ENCODE measurements at places on chromosomes 12 and 14. TPM values are rescaled to one million over a fixed set of nuclear protein-coding genes. Genes with fewer than 3 reads are reported as not detected.

C12orf50 gene
- 0.18 TPM for total RNA-seq

LLPH gene
- 24.9 TPM for total RNA-seq

SCN8A gene
- total RNA-seq: 0.66 TPM

OR5AU1 gene
- not detected for total RNA-seq

- no peak overlapping the region for H3K4me3 ChIP-seq
- H3K27ac ChIP-seq: no peak overlapping the region
- H3K27me3 ChIP-seq: no peaks in the 10 kb centered on the region
- H3K4me1 ChIP-seq: no peaks in the 10 kb centered on the region
- no peaks in the 10 kb centered on the region for H3K36me3 ChIP-seq
- DNase-seq: no peak
These were observed 392.5 kb downstream of the DPF3 start for GRCh38 chr14:72501439-72501838.

- H3K27me3 ChIP-seq: no peaks in the 10 kb centered on the region
- no peak for DNase-seq
- H3K4me3 ChIP-seq: no peak overlapping the region
- no peak overlapping the region for H3K27ac ChIP-seq
- no peaks in the 10 kb centered on the region for H3K36me3 ChIP-seq
- peaks cover 17% of the 10 kb centered on the region for H3K4me1 ChIP-seq
These were observed 106.7 kb downstream of the CRADD start for GRCh38 chr12:93783832-93784231.

GRCh38 chr12:105659355-105660075 is 329.0 kb downstream of the C12orf75 start:
- H3K36me3 ChIP-seq: no peaks in the 10 kb centered on the region
- H3K27ac ChIP-seq: no peak overlapping the region
- no peaks in the 10 kb centered on the region for H3K4me1 ChIP-seq
- peaks cover 2% of the 10 kb centered on the region for H3K27me3 ChIP-seq

DNA sequence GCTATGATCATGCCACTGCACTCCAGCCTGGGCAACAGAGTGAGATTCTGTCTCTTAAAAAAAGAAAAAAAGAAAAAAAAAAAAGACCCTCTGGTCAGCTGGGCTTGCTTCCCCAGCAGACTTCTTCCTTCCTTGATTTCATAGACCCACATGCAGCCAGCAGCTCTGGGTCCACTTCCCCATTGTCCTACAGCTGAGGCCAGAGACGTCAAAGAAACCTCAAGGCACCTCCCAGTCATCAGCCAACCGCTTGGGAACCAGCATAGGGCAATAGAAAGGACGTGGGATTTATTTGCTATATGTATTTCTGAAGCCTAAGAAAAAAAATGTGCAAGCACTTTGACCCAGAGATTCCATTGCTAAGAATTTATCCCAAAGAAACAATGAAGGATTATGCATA is 35.4 kb upstream of the SPPL3 start:
- no peak overlapping the region for H3K27ac ChIP-seq
- no peak overlapping the region for H3K4me3 ChIP-seq
- no peaks in the 10 kb centered on the region for H3K27me3 ChIP-seq
- DNase-seq: no peak

DNA sequence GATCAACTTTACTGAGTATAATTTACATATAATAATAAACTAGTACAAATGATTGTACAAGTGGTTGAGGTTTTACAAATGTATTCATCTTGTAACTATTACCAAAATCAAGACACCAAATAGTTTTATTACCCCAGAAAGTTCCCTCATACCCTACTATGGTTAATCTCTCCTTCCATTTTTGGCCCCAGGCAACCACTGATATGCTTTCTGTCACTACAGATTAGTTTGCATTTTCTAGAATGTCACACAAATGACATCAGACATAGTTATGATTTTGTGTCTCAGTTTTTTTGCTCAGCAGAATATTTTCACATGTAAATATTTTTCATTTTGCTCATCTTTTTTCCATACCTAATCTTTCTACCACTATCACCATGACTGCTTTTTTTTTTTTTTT is 49.1 kb downstream of the TMX1 start:
- H3K4me3 ChIP-seq: no peak overlapping the region
- no peak for DNase-seq
- no peak overlapping the region for H3K27ac ChIP-seq

DNA sequence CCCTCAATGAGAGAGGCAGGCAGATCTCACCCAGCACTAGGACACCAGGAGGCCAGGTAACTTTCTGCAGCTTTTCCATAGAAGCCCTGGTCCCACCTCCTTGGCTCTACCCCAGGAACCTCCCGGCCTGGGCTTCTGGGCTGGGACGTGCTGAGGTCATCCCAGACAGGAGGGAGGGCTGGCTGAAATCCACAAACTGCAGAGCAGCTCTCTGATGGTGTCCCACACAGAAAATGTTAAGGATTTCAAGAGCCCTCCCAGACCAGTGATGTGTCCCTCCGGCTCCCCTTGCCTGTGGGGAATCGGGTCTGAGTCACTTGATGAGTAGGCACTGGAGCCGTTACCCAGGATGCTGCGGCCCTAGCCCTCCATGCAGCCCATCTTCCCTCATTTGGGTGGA is 124.1 kb downstream of the ESRRB start:
- DNase-seq: no peak
- H3K27me3 ChIP-seq: no peaks in the 10 kb centered on the region
- H3K36me3 ChIP-seq: no peaks in the 10 kb centered on the region

- H3K27me3 ChIP-seq: no peaks in the 10 kb centered on the region
- no peaks in the 10 kb centered on the region for H3K4me1 ChIP-seq
- no peak overlapping the region for H3K27ac ChIP-seq
- no peak overlapping the region for H3K4me3 ChIP-seq
- H3K36me3 ChIP-seq: no peaks in the 10 kb centered on the region
- no peak for DNase-seq
These were observed 273.6 kb upstream of the MDGA2 start for GRCh38 chr14:47949006-47949405.

- no peaks in the 10 kb centered on the region for H3K36me3 ChIP-seq
- H3K4me1 ChIP-seq: no peaks in the 10 kb centered on the region
- H3K4me3 ChIP-seq: no peak overlapping the region
These were observed 178.4 kb downstream of the KCNA5 start for GRCh38 chr12:5222011-5222461.

GRCh38 chr12:97575403-97576193 is 113.0 kb downstream of the RMST start:
- H3K4me3 ChIP-seq: no peak overlapping the region
- no peaks in the 10 kb centered on the region for H3K4me1 ChIP-seq
- no peak for DNase-seq
- no peaks in the 10 kb centered on the region for H3K27me3 ChIP-seq
- H3K36me3 ChIP-seq: no peaks in the 10 kb centered on the region
- no peak overlapping the region for H3K27ac ChIP-seq

DNA sequence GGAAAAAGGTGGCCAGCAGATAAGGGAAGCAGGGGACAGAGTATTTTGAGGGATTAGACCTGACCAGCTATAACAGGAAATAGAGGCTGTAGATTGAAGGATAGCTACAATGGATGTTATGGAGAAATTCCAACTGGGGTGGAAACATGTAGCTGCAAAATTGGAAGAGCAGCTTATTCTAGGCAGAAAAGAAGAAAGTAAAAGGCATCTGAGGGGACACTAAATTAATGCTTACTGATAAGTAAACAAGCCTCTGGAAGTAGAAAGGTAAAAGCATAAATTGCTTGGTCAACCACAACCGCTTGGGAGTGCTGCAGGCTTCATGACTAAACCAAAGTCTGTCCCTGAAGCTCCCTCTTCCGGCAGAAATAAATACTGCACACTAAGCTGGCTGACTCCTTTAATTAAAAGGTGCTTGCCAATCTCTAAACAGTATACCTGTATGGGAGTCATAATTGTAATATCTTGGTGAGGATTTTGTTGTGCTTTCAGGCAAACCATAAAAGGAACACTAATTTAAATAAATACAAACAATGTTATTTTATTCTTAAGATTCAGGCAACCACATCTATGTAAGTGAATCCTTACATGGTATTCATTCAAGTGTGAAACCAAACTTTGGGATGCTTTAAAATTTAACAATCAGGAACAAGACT is 7.7 kb downstream of the UBC start:
- H3K4me3 ChIP-seq: no peak overlapping the region
- peaks cover 7% of the 10 kb centered on the region for H3K4me1 ChIP-seq
- H3K36me3 ChIP-seq: peaks cover 15% of the 10 kb centered on the region

GRCh38 chr12:25524366-25524765 is 28.7 kb downstream of the LMNTD1 start:
- no peak overlapping the region for H3K27ac ChIP-seq
- H3K36me3 ChIP-seq: no peaks in the 10 kb centered on the region
- no peaks in the 10 kb centered on the region for H3K27me3 ChIP-seq
- DNase-seq: no peak
- no peak overlapping the region for H3K4me3 ChIP-seq

GRCh38 chr12:29768372-29768771 is 15.4 kb downstream of the TMTC1 start:
- no peak overlapping the region for H3K27ac ChIP-seq
- no peaks in the 10 kb centered on the region for H3K4me1 ChIP-seq

GRCh38 chr14:104464907-104465306 is 114.7 kb upstream of the C14orf180 start:
- no peak overlapping the region for H3K27ac ChIP-seq
- H3K36me3 ChIP-seq: no peaks in the 10 kb centered on the region
- no peaks in the 10 kb centered on the region for H3K4me1 ChIP-seq
- H3K4me3 ChIP-seq: no peak overlapping the region
- H3K27me3 ChIP-seq: peaks cover 5% of the 10 kb centered on the region
- DNase-seq: no peak

DNA sequence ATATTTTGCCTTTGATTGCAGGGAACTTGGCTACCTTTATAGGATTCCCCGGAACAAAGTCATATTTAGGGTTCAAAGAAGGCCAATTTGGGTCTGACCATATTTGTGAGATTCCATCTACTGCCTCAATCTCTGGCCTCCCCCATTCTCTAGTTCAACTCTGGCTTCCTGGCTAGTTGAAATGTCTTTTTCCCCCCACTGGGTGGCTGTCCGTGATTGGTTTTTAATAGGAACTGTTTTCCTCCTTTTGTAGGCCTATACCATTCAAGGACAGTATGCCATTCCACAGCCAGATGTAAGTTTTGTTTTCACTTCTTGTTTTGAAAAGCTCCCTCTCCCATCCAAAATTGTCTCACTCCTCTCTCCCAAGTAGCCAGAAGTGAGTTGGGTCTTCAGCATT is 13.8 kb downstream of the PCBP2 start:
- no peak overlapping the region for H3K27ac ChIP-seq
- peaks cover 97% of the 10 kb centered on the region for H3K36me3 ChIP-seq
- H3K27me3 ChIP-seq: no peaks in the 10 kb centered on the region
- no peaks in the 10 kb centered on the region for H3K4me1 ChIP-seq
- no peak overlapping the region for H3K4me3 ChIP-seq

- no peak overlapping the region for H3K27ac ChIP-seq
- no peaks in the 10 kb centered on the region for H3K4me1 ChIP-seq
- H3K4me3 ChIP-seq: no peak overlapping the region
These were observed 843.4 kb upstream of the FLRT2 start for GRCh38 chr14:84686550-84686949.

DNA sequence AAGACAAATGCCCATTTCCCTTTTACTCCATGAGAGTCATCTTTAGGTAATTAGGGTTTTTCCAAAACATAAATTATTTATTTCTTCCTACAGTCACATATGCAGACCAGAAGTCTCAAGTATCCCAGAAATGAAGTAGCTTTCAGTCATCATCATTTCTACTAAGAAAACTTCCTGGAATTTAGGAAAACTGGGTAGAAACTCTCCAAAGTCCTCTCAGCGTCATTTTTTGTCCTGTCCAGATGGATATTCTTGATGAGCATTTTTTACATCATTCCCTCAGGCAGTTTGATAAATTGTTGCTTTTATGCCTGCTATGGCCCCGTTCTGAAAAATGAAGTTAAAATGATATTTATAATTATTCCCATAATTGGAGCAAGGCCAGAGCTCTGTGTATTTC is 93.9 kb upstream of the DCN start:
- no peaks in the 10 kb centered on the region for H3K36me3 ChIP-seq
- H3K27me3 ChIP-seq: no peaks in the 10 kb centered on the region
- no peaks in the 10 kb centered on the region for H3K4me1 ChIP-seq
- DNase-seq: no peak

DNA sequence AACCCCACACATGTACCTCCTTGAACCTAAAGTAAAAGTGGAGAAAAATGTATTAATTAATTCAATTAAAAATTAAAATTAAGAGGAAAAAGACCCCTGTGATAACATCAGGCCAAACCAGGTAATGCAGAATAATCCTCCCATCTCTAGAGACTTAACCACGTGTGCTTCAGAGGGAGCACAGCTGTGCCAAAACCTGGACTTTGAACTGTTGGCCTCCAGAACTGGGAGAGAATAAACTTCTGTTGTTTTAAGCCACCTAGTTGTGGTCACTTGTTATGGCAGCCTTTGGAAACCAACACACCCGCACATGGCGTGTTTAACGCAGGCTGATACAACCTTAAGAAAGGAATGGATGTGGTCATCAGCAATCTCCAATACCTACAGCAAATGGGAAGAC is 23.8 kb downstream of the OAS2 start:
- no peak for DNase-seq
- H3K27ac ChIP-seq: no peak overlapping the region
- H3K4me1 ChIP-seq: no peaks in the 10 kb centered on the region
- H3K27me3 ChIP-seq: no peaks in the 10 kb centered on the region
- peaks cover 91% of the 10 kb centered on the region for H3K36me3 ChIP-seq

DNA sequence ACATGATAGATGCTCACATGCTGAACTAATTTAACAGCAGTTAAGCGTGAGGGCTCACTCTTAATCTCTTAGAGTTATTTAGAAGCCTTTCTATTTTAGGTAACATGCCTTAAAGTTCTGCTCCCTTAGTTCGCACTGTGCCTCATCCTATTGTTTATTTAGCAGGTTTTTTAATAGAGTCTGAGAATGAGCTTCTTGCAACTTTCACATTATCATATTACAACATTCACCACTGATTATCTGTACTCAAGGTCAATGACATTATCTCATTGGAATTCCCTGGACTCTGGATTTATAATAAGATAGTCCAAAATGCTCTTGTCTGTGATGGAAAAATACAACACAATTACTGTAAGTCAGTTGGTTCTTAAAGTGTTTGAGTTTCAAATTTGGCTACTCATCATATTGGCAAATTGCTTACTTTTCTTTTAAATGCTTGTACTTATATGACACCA is 183.6 kb upstream of the SLC38A2 start:
- no peaks in the 10 kb centered on the region for H3K36me3 ChIP-seq
- no peak for DNase-seq
- no peak overlapping the region for H3K27ac ChIP-seq
- no peaks in the 10 kb centered on the region for H3K27me3 ChIP-seq

- no peak overlapping the region for H3K4me3 ChIP-seq
- DNase-seq: no peak
- H3K27me3 ChIP-seq: no peaks in the 10 kb centered on the region
- H3K36me3 ChIP-seq: no peaks in the 10 kb centered on the region
- H3K4me1 ChIP-seq: no peaks in the 10 kb centered on the region
These were observed 4.3 kb downstream of the CCDC196 start for GRCh38 chr14:66490143-66491111.

DNA sequence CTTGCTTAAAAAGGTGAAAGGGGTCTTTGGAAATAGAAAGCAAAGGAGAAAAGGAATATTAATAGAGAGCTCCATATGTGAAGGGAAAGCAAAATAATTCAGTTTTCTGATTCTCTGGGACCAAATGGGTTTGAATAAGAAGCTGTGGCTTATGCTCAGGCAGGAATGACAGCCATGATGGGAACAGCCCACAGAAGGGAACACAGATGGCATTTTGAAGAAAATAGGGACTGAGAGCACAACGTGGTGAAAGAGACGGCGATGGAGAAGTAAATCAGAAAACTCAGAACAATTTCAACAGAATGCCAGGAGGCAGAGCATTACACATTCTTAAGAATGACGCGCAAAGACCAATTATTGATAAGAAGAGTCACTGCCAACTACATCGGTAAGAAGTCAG is 102.8 kb downstream of the STXBP6 start:
- no peak for DNase-seq
- H3K27ac ChIP-seq: no peak overlapping the region
- H3K4me3 ChIP-seq: no peak overlapping the region
- H3K36me3 ChIP-seq: no peaks in the 10 kb centered on the region
- H3K27me3 ChIP-seq: no peaks in the 10 kb centered on the region
- H3K4me1 ChIP-seq: no peaks in the 10 kb centered on the region
